PC-9 (cell line): ENCODE measurements at places on chromosomes 5 and 9.

DNA sequence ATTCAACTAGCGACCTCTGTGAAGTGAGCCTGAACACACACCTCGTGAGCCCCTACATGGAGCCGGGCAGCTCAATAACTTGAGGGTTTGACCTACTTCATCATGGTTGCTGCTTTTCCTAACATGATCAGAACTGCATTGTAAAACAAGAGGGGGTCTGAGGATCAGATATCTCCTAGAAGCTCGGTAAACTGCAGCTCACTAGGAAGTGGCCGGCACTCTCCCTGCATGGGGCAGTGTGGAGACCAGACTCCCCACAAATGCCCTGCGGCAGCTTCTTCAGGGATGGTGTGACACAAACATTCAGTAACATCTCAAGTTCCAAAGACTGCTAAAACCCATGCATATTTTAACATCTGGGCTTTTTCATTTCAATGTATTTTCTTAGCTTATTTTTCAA, 18.5 kb downstream of the LHFPL2 start:
- DNase-seq: no peak

- DNase-seq: no peak
Measured at GRCh38 chr5:181133083-181133482, 2.1 kb upstream of the OR2V1 start.

DNA sequence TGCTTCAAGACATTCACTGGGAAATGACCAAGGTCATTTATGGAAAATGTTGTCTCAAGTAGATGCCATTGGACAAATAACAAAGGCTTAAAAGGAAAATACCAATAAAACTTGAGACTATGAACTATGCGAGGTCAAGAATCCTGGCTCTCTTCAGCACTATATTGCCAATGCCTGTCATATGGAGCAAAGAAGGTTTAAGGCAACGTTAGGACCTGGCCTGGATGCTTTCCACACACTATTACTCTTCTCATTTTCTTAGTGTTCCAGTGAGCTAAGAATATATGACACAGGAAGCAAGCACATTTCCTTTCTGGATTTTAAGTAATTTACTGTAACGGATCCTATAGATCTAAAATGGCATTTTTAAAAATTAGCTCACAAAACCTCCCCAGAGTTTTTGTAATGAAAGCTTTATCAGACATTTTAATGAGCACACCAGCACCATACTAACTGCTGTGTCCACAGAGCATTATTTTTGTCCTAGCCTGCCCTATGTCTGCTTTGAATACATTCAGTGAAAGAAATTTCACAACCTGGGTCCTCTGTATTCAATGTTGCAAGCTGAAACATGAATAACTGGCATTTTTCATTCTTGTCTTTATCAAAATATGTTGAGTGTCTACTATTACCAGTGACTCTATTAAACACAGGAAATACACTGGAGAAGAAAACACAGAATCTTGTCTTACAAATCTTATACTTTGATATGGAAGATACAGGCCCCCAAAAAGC, 315.6 kb downstream of the CETN3 start:
- DNase-seq: no peak

DNA sequence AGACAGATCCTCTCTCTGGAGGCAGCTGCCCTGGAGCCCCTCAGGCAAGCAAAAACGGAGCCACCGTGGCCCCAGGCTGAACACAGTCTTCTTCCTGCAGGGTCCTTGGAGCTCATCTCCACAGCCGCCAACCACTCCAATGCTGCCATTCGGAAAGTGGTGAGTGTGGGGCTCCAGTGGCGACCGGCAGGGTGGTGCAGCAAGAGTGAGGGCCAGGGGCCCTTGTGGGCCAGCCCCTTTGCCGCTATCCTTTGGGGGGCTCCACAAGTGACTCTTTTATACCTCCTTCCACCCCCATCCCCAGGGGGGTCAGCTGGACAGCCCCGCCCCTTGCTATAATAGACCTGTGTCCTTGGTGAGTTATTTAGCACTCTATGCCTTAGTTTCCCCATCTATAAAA, 47.4 kb upstream of the SUSD3 start:
- no peak for DNase-seq

- DNase-seq: peak; percentile 60
Measured at GRCh38 chr9:15999422-16000339, 446.8 kb downstream of the CCDC171 start.

GRCh38 chr9:4111233-4112008, 188.4 kb downstream of the GLIS3 start:
- no peak for DNase-seq

DNA sequence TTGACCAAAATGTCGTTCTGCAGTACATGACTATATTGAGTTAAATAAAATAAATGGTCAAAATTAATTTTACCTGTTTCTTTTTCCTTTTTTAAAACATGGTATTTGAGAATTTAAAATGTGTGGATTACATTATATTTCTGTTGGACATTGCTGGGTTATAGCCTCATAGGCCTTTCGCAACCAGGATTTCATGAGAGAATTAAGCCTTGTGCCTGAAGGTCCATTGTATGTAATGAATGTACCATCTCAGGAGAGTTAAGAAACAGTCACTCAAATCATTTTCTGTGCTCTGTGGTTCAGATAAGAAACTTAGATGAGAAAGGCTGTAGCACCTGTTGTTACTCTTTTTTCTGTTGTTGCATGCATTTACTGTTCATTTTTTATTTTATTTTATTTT, 103.5 kb downstream of the ANGPTL2 start:
- no peak for DNase-seq

DNA sequence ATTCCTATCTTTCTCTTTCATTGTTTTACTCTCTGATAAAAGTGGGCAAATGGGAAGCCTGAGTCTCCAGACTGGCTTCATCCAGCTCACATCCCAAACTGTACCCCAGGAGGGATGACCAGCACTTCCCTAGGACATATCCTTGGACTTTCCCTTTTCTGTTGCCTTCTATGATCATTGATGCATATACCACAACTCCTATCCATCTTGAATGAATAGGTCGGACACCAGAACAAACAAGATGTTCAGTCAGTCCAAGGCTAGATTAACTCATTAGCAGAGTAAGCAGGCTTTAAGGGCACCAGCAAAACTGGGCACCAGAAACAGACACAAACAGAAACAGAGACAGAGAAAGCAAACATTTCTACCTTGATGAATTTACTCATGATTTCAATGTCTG, 159.1 kb upstream of the RGMB start:
- no peak for DNase-seq

DNA sequence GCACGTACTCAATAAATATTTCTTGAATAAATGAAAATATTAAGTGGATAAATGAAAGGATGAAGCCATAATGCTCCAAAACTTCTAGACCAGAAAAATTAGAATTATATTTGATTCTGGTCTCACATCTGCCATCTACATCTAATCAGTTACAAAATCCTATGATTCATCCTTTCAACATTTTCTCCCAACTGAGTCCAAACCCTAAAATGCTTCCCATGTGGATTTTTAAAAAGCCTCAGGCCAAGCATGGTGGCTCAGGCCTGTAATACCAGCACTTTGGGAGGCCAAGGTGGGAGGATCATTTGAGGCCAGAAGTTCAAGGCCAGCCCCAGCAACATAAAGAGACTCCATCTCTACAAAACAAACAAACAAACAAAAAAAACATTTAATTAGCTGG, 31.6 kb upstream of the FST start:
- DNase-seq: no peak

- DNase-seq: no peak
Measured at GRCh38 chr9:10005206-10005605, 607.6 kb downstream of the PTPRD start.

DNA sequence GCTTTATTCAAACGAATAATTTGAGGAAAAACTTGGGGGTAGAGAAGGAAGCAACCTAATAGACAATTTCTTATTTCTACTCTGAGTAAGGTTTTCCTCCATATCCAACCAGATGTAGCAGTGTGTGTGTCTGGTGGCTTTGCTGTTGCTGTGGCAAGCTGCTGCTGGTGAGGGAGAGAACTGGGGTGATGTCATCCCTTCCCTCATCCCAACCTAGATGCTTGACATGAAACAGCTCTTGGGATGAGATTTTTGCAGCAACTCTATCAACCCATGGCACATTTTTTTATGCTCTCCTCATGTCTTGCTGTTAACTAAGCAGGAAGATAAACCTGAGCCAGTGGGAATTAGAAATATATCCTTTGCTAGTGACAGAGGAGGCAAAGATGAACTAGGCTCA, 135.8 kb downstream of the PCSK1 start:
- no peak for DNase-seq

GRCh38 chr9:135700525-135700924, 1.2 kb upstream of the SOHLH1 start:
- no peak for DNase-seq

DNA sequence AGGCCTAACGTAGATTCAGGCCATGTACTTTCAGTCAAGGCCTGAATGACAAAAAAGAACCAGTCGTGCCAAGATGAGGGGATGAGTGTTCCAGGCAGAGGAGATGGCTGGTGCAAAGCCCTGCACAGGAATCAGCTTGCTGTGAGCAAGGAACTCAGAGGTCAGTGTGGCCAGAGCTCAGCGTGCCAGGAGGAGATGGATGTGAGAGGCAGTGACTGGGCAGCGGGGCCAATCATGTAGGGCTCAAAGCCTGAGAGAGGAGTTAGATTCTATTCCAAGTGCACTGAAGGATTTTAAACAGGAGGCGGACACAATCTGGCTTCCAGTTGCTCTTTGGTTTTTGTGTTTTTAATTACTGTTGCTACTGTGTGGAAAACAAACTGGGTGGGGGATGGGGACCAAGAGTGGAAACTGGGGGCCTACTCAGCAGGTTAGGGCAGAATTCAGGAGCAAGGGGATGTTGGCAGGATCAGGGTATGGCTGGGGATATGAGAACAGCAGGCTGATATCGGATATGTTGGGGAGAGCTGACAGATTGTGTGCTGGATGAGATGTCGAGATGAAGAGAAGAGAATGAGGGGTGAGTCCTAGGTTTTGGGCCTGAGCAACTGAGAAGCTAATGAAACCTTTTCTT, 64.3 kb downstream of the ANGPTL2 start:
- no peak for DNase-seq

DNA sequence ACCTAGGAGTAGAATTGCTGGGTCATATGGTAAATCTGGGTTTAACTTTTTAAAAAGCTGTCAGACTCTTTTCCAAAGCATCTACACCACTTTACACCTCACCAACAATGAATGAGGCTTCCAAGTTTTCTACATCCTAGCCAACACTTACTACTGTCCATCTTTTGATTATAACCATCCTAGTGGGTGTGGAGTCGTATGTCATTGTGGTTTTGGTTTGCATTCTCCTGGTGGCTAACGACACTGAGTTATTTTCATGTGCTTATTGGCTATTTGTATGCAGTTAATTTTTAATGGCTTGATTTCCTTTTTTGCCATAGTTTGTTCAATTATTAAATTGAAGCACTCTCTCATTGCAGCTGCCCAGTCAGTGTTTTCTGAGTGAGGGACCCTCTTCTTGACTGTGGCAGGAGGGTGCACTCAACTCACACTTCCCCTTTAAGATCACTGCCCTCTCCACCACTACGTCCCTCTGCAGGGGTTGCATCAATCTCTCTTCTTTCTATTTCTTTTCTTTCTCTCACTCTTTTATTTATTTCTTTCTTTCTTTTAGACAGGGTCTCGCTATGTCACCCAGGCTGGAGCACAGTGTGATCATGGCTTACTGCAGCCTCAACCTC, 182.3 kb downstream of the C9orf152 start:
- no peak for DNase-seq
